ENCODE measurements at places on chromosomes 11 and 22.

DNA sequence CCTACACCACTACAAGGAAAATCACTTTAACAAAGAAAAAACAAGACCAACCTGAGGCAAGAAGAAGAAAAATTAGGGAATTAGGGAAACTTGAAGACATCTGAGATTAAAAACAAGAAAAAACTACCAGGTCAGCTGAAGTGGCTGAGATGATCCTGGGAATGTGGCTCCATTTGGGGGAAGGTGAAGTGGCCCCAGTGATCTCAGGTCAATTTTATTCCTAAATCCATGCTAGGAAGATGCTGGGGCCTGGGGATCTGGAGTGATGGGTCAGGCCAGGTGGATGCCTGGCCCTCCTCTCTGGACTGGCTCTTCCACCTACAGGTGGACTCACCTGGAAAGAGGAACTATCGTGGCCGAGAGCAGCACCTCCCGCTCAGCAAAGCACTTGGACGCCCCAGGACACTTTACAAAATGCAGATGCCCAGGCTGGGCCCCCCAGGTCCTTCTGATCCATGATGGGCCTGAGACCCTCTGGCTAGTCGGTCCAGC lies 6.7 kb downstream of the TOP3B start:
- DNase-seq, result no peak

GRCh38 chr22:39739338-39740027 lies 154.1 kb downstream of the ENTHD1 start:
- DNase-seq, result no peak

GRCh38 chr11:45662096-45662664 lies 3.2 kb downstream of the CHST1 start:
- DNase-seq, result no peak

DNA sequence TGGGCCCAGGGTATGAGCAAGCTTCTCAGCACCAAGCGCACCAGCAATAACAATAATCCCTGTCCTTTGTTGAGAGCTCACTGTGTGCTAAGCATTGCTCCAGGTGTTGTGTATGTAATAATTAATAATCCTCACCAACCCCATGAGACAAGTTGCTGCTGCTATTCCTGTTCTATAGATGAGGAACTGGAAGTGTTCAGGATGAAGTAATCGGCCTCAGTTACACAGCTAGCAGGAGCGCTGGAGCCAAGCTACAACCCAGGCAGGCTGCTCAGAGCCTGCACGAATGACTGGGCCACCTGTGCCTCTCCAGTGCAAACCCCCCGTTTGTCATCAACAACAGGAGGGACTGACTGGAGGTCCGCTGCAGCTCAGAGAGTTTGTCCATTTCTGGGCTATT lies 35.2 kb upstream of the CECR2 start:
- DNase-seq, result no peak

DNA sequence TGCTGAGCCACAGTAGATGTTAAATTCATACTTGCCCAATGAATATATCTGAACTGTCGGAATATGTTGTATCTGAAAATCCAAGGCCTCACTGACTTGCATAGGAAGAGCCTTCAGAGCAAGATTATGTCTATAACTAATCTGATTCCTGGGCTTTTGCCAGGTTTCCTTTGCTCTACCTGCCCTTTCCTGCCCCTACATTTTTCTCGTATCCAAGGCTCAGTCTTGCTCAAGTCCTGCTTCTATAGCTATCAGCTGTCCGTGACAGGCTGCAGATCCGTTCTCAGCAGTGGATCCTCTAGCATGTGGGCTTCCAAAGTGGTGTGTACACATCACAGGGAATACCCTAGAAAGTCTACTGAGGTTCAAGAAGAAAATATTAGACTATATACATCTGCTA lies 18.8 kb upstream of the USP47 start:
- no peak for DNase-seq

- no peak for DNase-seq
Measured at GRCh38 chr11:44515048-44515447, 50.4 kb upstream of the CD82 start.

DNA sequence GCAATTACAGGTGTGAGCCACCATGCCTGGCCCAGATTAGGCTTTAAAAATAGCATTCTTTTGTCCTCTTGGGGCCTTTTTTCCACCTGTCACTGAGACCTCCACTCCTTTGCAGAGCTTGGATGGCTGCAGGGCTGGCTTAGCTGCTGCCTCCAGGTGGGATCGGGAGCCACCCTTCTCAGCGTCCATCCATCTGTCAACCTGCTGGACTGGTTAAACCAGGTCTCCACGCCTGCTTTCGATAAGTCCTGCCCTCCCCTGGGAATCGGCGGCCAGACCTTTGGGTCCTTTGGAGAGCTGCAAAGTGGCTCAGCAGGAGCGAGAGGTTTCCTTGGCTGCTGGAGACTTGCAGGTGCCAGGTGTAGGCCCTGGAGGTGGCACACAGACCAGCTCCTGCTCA lies 23.4 kb upstream of the GRAMD4 start:
- DNase-seq, result no peak

DNA sequence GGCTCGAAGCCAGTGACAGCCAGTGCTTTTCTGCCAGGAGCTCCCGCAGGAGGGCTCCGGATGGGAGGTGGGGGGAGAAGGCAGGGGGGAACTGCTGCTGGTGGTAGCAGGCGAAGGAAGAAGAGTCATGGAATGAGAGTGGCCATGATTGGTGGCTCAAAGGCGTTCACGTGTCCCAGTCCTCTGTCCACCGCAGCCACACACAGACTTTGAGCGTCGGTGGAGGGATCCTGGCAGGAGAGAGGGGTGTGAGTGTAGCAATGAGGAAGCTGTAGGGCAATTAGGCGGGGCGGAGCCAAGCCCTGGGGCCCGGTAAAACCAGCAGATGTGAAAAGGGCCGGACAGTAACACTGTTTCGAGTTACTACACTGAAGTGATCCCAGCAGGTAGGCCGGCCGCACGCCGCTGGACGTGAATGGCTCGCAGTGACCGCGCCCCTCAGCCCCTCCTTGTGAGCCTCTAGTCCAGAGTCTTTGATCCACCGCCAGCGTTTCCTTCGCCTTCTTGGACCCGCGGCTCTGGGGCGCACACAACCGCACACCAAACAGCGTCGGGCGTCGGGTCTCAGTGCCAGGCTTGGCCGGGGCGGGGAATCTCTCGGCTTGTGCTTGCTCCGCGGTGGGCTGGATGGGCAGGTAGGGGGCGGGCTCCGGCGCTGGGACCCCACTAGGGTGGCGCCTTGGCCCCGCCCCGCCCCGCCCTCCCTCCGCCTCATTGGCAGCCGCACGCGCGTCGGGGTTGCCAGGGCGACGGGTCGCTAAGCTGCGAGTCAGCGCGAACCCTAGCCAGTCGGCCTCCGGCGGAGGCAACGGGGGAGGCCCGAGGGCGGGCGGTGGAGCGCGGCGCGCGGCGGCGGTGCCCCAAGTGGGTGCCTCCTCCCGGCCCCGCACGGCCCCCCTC lies at the start of gene LRRC10B:
Gene LRRC10B (plus strand): TSS at position 788 of the 900 bp plus-strand sequence. CDS start 250 bp downstream, outside the sequence.
- no peak for DNase-seq

DNA sequence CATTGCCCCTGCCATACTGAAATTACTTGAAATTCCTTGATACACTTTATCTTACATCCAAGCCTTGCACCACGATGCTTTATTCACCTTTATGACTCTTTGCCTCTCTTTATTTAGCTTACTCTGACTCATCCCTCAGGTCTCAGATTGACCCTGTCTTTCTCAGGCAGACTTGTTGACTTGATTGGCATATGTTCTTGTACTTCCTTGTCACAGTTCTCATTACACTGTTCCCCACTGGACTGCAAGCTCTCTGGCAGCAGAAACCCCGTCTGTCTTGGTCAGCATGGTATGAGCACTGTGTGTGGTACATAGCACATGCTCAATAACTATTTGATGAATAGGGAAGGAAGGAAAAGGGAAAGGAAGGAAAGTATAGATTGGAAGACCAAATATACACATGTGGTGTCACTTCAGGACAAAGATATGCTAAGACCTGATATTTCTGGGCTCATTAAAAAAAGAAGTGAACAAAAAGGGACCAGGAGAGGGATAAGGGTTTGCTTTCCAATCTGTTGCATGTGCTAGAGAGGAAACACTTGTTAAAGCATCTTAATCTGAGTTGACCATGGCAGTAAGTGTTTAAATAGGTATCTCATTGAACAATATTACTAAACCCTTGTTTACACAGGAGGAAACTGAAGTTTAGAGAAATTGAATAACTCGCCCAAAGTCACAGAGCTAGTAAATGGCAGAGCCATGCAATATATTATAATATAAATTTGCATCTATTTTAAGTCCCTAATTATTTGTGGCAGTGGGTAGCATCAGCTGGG lies 7.2 kb downstream of the LYVE1 start:
- DNase-seq, result no peak

DNA sequence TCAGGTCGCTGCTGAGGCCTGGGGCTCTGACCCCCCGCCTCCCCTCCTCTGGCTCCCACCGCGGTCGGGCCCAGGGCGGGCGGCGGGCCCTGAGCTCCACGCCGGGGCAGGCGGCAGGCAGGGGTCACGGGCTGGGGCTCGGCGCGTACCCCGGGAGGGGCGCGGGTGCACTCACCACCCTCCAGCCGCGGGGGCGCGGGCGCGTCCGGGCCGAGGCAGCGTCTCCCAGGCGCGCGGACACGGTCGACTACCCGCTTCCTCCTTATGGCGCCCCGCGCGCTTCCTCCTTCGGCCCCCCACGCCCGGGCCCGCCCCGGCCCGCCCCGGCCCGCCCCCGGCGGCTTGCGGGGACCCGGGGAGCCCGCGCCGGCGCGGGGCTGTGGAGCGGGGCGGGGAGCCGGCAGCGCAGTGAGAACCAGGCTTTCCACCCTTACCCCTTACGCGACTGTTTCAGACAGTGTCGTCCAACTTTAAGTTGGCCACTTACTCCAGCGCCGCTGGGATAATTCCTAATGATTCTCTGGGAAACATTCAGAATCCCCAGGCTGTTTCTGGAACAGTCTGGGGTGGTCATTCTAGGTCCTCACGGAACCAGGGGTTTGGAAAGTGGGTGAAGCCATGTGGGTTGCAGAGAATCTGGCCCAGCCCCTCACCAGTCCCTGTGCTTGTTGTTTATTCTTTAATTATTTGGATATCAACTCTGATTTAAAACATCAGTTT lies at the start of gene BID:
Gene BID (minus strand): TSS at position 264 of the 720 bp plus-strand sequence. CDS start 24,353 bp downstream, outside the sequence.
- no peak for DNase-seq

GRCh38 chr11:36300650-36301049 lies 4.6 kb downstream of the PRR5L start:
- DNase-seq, result no peak

DNA sequence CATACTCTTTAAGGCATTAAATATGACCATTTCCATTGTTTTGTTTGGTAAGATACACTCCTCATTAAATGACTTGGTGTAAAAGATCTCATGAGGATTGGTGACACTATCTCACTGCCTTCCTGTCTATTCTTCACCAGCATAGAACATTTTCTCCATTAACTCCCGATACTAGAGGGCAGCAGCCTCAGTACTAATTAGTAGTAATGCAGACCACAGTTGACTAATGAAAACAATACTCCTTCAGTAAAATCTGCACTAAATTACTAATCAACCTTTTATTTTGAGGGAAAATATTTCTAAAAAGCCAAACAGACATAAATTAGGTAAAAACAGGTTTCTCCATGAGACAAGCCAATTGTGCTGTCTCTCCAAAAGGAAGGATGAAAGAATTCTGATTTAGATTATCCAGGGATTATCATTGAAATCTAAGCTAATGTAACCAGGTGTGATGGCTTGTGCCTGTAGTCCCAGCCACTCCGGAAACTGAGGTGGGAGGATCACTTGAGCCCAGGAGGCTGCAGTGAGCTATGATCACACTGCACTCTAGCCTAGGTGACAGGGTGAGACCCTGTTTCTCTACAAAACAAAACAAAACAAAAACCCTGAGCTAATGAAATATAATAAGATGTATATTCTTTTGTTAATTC lies 9.4 kb downstream of the PGM2L1 start:
- DNase-seq, result no peak

GRCh38 chr22:28051787-28052356 lies 132.8 kb upstream of the PITPNB start:
- DNase-seq, result no peak

- DNase-seq, result no peak
Measured at GRCh38 chr22:27150544-27150941, 493.2 kb downstream of the MIAT start.

GRCh38 chr11:1876361-1877063 lies 15.2 kb downstream of the PRR33 start:
- DNase-seq, result no peak

GRCh38 chr11:106087815-106088435 lies 10.5 kb downstream of the AASDHPPT start:
- no peak for DNase-seq

DNA sequence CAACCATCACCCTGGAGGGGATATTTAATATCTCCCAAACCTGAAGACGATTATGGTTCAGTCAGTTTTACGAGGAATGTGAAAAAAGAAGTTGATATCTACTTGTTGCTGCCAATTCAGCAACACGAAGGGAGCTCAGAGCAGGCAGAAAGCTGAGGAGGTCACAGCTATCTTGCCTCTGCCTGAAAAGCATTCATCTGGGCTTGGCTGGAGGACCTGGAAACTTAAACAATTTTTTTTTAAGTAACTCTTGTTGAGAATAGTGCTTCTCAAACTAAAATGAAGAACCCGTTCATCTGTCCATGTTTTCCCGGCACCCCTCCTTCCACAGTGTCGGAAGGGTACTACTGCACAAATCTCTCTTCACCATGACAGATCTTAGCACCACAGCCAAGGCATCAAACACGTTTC lies 98.9 kb downstream of the MICAL3 start:
- no peak for DNase-seq

DNA sequence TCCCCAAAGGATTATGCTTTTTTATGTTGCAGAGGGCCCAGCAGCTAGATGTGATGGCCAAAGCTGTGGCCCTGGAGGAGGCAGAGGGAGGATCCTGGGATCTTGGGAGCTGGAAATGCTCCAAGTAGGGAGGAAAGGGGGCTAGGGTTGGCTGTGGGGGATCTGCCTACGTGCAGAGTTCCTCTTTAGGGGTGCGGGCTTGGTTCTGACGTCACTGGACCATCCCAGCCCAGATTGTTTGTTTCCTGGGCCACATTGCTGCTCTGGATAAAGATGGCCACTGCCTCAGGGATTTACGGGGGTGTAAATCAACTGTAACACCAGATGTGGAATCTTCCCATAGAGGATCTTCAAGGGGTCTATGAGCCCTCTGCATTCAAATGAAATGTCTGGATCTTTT lies 110.3 kb upstream of the SYT13 start:
- no peak for DNase-seq

DNA sequence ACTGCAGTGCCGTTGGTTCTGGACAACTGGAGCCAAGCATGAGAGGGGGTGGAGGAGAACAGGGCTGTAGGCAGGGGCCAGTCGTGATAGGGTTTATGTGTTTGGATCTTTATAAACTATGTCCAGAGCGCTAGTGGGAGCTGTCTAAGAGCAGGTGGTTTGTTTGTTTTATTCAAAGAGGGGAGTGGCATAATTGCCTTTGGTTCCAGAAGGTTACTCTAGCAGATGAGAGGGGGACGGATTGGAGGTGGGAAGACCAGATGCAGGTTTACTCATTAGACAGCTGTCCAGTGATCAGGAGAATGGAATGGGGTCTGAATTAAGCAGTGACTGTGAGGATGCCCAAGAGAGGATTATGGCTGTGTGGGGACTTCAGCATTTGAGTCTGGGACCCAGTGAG lies 109.3 kb upstream of the TBCEL start:
- no peak for DNase-seq

All from activated CD8-positive, alpha-beta memory T cell treated with anti-CD3 and anti-CD28 coated beads for 48 hours (primary cell).